Hematopoietic multipotent progenitor cell (in vitro differentiated cells): ENCODE measurements at places on chromosomes 11 and 22.

- DNase-seq: no peak
Observed at GRCh38 chr11:73976451-73977151, 6.0 kb downstream of the UCP2 start.

DNA sequence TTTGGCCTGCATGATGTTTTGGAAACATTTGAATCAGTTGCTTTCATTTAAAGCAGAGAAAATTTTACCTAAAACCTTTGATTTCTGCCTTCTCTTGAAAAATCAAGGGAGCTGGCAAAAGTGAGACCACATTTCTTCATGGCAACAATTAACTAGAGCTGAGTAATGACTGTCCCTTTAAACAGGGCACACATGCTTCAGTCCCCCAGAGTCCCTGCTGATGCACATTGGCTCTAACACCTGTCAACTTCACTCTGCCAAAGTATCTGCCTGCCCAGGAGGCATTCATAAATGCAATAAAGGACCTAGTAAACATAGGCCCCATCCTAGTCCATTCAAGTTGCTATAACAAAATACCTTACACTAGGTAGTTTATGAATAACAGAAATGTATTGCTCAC lies 87.1 kb upstream of the LDLRAD3 start:
- no peak for DNase-seq

- DNase-seq: no peak
Observed at GRCh38 chr11:124762624-124763155, 600 bp upstream of the ESAM start.

DNA sequence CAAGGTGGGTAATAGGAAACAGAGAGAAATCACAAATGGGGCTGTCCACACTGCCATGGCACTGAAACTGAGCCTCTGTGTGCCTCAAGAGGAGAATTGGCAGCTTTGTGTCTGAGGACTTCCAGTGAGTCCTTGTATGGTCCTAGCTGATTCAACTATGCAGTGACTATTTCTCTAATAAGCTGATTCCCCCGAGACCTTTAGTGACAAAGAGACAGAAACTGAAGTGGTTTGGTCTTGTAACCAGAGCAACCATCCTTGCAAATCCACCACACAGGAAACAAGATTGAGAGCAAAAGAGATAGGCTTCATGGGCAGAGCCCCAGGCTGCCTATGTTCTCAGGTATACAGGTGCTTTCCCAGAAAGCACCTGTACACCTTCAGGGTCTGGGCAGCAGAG lies 1038.5 kb downstream of the NTM start:
- DNase-seq: no peak

- DNase-seq: no peak
Observed at GRCh38 chr11:47278058-47278457, 8.1 kb downstream of the MADD start.
